ENCODE measurements at places on chromosomes 1 and 21. TPM values are rescaled to one million over a fixed set of nuclear protein-coding genes. Genes with fewer than 3 reads are reported as not detected.

Gene GNG12
- 100 TPM for total RNA-seq

Gene CFHR5
- total RNA-seq: not detected

Gene UBE4B
- 43.4 TPM for total RNA-seq

GRCh38 chr1:199698222-199698621 is 329.3 kb upstream of the NR5A2 start:
- no peak for DNase-seq

GRCh38 chr21:25733859-25734653 is 648 bp downstream of the ATP5PF start:
- no peak for DNase-seq

DNA sequence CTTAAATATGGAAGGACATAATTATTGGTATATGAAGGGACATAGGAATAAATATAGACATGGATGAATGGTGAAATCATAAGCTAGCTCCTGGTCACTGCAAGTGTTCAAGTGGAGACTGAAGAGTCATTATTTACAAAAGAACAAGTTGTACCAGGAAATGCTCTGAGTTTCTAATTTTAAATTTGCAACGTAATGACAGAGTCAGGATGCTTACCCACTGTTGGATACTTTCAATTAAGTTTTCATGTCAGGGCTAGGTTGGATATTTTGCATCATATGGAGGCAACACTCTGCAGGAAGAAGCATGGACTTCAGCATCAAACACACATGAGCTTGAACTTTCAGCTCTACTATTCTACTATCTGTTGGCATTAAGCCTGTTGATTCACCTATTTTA is 499.6 kb upstream of the C1orf87 start:
- no peak for DNase-seq

DNA sequence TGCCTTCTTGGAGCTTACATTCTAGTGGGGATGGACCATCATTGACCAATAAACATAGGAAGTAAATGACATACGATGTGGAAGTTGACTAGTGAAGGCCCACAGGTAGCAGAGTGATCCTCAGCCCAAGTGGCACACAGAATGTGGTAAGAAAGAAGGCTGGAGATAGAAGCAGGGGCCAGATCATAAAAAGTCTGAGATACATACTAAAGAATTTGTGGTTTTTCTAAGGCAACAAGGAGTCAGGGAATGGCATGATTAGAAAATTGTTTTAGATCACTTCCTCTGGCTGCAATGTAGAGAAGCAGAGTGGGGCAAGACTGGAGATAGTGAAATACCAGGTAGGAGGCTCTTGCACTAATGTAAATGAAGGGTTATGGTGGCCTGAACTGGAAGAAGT is 154.0 kb downstream of the VPS13D start:
- no peak for DNase-seq

All from breast epithelium (tissue), 4 donors.